ENCODE measurements at places on chromosomes 2 and 18. TPM values are rescaled to one million over a fixed set of nuclear protein-coding genes. Genes with fewer than 3 reads are reported as not detected.

The FNDC4 gene
- total RNA-seq, result not detected

The C2orf92 gene
- 7.3 TPM for total RNA-seq

The FAM228A gene
- not detected for total RNA-seq

The CEBPZOS gene
- 37.9 TPM for total RNA-seq

The TMEM17 gene
- 0.26 TPM for total RNA-seq

The ABCB11 gene
- not detected for total RNA-seq

The AGAP1 gene
- total RNA-seq, result 1.8 TPM

The CNGA3 gene
- not detected for total RNA-seq

Data from activated CD8-positive, alpha-beta memory T cell treated with anti-CD3 and anti-CD28 coated beads, Interleukin-2, amount 10 ng/mL, durations not matched to agents 7 days and 5 days (primary cell).